T-helper 17 cell (primary cell): ENCODE measurements at places on chromosomes 13 and 19.

DNA sequence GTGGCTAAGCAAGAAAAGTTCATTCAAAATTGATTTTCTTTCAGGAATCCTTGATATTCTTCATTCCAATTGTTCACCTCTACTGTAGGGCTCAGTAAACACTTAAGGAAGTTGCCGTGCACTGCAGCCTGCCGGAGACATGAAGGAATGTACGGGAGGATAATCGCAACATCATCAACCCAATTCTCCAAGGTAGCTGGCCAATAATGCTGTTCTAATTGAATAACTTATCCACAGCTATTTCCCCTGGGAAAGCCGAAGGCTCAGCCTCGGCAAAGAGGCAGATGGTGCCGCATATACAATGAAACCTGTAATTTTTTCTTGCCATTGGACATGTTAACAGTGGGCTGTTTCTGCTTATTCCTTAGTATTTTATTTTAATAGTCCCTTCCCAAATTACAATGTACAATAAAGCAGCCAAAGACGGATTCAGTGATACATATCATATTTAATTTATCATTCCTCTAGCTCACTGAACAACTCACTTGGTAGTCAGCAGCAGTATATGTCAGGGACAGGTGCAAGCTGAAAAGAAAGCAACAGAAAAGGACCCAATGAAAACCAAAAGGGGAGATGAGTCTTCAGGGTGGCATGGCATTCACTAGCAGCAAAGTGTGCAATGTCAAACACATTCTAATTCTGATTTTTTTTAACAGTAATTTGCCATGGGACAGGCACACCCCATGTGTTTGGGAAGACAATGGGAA is 420.5 kb upstream of the KLF12 start:
- no peaks in the 10 kb centered on the region for H3K27me3 ChIP-seq
- H3K4me1 ChIP-seq, result peaks cover 6% of the 10 kb centered on the region
- no peaks in the 10 kb centered on the region for H3K36me3 ChIP-seq
- no peak for DNase-seq
- no peak overlapping the region for H3K27ac ChIP-seq
- H3K4me3 ChIP-seq, result no peak overlapping the region

GRCh38 chr13:113746671-113747070 is 12.4 kb upstream of the TMEM255B start:
- H3K4me1 ChIP-seq, result peaks cover 12% of the 10 kb centered on the region
- no peaks in the 10 kb centered on the region for H3K36me3 ChIP-seq
- H3K4me3 ChIP-seq, result no peak overlapping the region

DNA sequence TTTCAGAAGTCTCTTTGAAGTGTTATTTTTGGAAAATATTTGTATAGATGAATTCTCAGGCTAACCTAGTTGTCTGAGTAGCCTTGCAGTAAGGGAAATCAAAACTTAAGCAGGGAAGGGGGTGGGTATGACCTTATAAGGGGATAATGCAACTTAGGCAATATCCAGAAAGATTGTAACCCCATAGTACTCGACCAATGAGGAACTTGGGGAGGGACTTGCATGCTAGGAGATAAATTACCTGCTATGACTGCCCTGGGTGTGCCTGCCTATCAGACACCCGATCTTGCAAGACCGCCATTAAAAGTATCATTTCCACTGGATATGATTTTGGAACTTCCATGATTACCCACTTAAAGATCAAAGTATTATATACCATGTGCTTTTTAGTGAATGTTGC is 23.0 kb upstream of the RFXAP start:
- H3K27me3 ChIP-seq, result peaks cover 29% of the 10 kb centered on the region
- H3K27ac ChIP-seq, result no peak overlapping the region
- no peaks in the 10 kb centered on the region for H3K36me3 ChIP-seq
- H3K4me1 ChIP-seq, result no peaks in the 10 kb centered on the region
- H3K4me3 ChIP-seq, result no peak overlapping the region

- no peaks in the 10 kb centered on the region for H3K4me1 ChIP-seq
- H3K27me3 ChIP-seq, result peaks cover 29% of the 10 kb centered on the region
- DNase-seq, result no peak
- no peak overlapping the region for H3K27ac ChIP-seq
Measured at GRCh38 chr19:389935-390289, 19.0 kb downstream of the C2CD4C start.

- no peak for DNase-seq
- peaks cover 14% of the 10 kb centered on the region for H3K27me3 ChIP-seq
- H3K4me1 ChIP-seq, result no peaks in the 10 kb centered on the region
- H3K27ac ChIP-seq, result no peak overlapping the region
- H3K36me3 ChIP-seq, result peaks cover 2% of the 10 kb centered on the region
- no peak overlapping the region for H3K4me3 ChIP-seq
Measured at GRCh38 chr19:3916033-3916432, 16.8 kb upstream of the NMRK2 start.

DNA sequence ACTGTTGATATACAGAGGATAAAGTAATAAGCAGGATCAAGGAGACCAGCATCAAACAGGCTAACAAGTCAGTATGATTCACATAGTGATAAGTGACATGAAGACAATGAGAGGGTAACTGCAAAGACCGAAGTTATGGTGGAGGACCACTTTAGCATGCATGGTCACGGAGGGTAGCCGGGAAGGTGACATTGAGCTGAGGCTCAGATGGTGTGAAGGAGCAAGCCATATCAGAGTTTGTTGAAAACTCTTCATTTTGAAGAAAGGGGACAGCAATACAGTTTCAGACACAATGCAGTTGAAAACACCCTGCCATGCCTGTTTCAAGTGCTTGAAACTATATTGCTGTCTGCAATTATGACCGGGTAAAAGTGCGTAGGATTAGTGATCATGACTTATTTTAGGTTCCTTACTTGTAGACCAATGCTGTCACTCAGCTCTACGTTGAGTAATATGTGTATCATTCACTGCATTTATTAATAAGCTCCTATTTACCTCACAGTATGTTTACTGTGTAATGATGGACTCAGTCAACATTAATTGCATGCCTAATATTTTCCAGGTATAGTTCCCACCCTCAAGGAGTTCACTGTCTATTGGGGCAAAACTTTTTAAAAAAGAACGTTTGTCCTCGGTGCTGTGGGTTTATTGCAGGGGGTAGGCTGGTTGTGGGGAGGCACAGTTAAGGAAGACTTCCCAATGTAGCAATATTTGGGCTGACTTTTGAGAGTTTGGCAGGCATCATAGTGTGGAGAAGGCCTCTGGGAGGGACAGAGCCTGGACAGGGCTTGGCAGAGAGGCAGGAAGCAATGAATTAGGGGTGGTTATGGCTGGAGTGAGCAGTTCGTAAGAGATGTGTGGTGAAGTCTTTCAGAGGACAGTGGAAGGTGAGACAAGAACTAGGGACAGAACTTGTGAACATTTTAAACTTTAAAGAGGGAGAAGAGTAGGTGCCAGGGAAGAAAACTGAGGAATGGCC is 3.2 kb downstream of the UBAC2 start:
- H3K27ac ChIP-seq, result peak overlapping the region; percentile 99
- no peaks in the 10 kb centered on the region for H3K27me3 ChIP-seq
- H3K4me1 ChIP-seq, result peaks cover 70% of the 10 kb centered on the region
- H3K4me3 ChIP-seq, result peak overlapping the region; percentile 89
- peaks cover 14% of the 10 kb centered on the region for H3K36me3 ChIP-seq

DNA sequence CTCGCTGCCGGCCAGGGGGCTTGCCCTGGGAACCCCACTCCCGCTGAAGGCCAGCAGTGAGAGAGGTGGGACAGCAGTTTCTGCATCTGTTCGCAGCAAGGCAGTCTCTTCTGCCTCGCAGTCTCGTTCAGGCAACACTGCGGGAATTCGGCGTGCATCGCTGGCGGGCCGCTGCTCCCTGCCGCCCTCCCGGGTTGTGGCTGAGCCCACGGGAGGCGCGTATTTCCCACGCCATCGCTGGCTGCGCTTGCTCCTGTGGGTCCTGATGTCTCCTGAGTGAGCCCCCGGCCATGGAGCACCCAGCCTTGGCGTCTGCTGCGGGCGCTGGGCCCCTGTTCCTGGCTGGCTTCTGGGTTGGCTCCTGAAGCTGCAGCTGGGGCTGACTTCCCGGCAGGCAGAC is 227.9 kb downstream of the TEX29 start:
- peaks cover 2% of the 10 kb centered on the region for H3K4me1 ChIP-seq
- no peak overlapping the region for H3K27ac ChIP-seq
- H3K36me3 ChIP-seq, result no peaks in the 10 kb centered on the region
- H3K27me3 ChIP-seq, result peaks cover 8% of the 10 kb centered on the region

DNA sequence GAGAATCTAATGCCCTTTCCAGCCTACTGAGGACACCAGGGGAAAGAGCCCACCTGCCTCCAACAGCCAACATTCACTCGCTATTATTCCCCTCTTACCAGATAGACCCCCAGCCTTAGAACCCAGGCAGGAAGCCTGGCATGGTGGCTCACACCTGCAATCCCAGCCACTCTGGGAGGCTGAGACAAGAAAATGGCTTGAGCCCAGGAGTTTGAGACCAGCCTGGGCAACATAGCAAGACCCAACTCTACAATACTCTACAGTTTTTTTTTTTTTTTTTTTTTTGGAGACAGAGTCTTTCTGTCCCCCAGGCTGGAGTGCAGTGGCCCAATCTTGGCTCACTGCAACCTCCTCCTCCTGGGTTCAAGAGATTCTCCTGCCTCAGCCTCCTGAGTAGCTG is 3.5 kb upstream of the LMNB2 start:
- no peak for DNase-seq
- no peaks in the 10 kb centered on the region for H3K27me3 ChIP-seq
- peaks cover 16% of the 10 kb centered on the region for H3K4me1 ChIP-seq
- no peaks in the 10 kb centered on the region for H3K36me3 ChIP-seq

DNA sequence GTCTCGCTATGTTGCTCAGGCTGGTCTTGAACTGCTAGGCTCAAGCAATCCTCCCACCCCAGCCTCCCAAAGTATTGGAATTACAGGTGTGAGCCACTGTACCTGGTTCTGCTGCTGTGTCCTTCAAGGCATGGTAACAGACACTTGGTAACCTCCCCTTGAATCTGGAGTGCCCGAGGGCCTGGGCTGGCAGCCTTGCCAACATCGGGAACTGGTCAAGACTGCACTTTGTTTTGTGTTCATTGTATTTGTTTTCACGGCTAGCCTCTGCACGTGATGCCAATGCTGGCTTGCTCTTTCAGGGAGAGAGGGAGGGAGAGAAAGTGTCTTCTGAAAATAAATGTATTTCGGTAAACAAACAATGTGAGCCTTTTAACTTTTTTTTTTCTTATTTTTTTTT is 12.0 kb downstream of the CERS4 start:
- H3K4me3 ChIP-seq, result no peak overlapping the region
- DNase-seq, result no peak
- no peak overlapping the region for H3K27ac ChIP-seq
